ENCODE measurements at places on chromosomes 2 and 18.

- DNase-seq, result no peak
Measured at GRCh38 chr2:37780387-37780676, 108.9 kb upstream of the CDC42EP3 start.

DNA sequence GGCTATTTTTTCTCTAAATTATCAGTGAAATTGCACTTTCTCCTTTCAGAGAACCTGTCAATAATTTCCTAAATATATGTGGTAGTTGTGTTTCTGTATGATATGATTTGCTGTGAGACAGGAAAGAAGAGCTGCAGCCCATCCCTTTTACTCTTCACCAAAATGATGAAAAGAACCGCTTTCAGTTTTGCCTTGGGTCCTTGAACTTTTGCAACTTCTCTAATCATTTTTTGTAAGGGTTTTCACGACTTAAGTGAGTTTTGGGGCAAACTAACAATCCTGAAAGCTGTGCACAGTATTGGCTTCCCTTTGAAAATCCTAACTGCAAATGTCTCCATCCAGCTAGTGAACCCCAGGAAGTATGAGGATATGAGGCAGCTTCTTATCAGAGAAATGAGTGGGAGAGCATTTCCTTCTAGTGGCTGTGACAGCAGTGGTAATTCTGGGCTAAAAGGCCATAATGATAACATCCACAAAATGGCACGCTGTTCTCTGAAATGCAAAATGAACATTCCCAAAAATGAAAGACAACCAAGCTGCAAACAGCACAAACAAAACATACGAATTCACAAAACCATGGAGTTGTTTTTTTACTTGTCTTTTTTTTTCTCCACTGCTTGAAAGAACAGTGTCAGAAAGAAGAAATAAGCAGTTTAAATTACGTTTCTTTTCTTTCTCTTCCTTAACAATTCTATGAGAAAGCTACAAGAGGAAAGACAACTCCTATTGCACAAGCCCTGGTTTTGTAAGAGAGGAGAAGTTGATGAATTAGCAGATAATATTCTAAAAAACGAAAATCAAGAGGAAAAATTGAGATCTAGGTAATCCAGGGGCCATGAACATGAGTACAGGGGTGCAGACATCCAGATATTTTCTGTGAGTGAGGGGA is 1291.6 kb upstream of the ZEB2 start:
- DNase-seq, result no peak

GRCh38 chr18:51941999-51942398 is 398.0 kb upstream of the DCC start:
- DNase-seq, result no peak

DNA sequence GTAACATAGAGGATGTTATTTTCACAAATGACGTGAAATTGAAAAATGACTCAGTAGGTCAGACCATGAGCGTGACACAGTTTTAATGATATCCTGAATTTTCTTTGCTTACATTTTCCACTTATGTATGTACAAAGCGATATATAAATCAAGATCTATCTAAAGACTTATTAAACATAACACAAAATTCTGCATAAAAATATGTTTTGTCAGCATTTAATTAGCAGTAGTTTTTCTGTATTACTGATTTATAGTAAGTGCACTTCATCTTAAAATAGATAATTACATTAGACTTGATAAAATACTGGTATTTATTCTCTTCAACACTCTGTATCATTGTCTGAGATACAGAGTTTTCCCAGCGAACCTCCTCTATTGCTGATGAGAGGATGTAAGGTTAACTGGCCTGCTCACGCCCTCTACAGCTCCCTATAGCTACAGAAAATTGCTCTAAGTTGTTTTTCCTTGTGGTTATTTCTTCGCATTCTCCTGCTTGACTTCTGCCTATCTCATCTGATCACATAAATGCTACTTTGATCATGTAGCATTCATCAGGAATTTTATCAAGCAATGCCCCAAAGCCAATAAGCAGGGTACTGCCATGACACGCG is 548.8 kb upstream of the REG3G start:
- no peak for DNase-seq

DNA sequence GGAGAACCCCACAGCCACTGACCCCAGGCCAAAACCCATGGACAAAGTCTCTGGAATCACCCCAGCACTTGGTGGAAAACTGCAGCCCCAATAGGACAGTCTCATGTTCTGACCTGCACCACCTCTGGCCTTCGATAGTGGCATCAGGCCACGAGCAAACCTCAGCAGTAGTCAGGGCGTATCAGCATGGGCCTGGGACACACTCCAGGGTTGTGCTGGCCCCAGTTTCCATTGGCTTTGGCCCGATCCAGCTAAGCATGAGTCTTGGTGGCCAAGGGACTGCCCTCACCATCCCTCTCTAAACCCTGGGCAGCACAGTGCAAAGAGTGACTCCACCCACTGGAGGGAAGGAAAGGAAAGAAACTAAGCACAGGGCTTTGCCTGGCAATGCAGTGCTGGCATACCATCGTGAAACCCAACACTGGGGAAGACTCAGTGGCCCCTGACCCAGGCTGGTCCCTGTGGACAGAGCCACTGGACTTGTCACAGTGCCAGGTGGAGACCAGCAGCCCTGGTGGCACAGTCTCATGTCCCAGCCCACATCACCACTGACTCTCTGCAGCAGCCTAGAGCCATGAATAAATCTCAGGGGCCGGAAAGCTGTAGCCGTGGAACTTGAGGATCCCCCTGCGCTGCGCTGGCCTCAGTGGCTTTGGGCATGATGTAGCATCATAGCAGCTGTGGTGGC is 46.3 kb downstream of the ZNF519 start:
- no peak for DNase-seq

Measured in uterus (tissue), 4 donors.